NCI-H2171 (cell line): ENCODE measurements at places on chromosomes 6 and 20.
A peak's percentile ranks its signal among the peaks of the same experiment; 100 is the strongest.

- peak; percentile 61 for DNase-seq
Measured at GRCh38 chr20:1005452-1006027, 3.4 kb upstream of the RSPO4 start.

GRCh38 chr20:13029687-13030375 lies 21.1 kb downstream of the SPTLC3 start:
- DNase-seq = no peak

- DNase-seq = no peak
Measured at GRCh38 chr6:71468841-71469700, 180.5 kb downstream of the OGFRL1 start.

- DNase-seq = no peak
Measured at GRCh38 chr6:21769405-21769861, 175.9 kb downstream of the SOX4 start.

- no peak for DNase-seq
Measured at GRCh38 chr20:22901164-22901563, 133.9 kb upstream of the SSTR4 start.

GRCh38 chr6:8392569-8392968 lies 42.8 kb downstream of the SLC35B3 start:
- DNase-seq = no peak

DNA sequence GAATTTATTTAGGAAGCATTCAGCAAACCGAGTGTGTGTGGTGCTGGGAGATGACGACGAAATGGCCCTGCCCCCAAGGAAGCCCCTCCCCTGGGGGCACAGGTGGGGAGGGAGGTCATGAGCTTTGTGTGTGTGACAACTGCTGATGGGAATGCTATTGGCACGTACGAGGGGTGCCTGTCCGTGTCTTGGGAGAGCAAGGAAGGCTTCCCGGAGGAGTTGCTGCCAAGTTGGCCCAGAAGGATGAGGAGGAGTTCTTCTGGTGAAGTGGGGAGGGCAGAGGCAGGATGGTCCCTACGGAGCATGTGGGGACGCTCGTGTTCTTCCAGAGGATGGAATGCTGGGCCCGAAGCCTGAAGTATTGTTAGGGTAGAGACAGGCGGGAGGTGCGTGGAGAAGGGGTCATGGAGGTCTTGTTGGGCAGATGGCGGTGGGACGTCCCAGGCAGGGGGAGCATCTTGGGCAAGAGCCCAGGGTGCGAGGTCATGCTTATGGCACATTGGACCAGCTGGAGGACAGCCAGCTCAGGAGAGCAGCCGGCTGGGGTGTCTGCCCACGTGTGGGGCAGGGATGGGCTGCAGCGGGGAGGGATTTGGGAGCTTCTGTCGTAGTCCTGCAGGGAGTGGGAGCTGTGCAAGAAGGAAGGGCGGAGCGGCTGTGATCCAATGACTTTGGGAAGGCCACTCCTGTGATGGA lies 46.1 kb downstream of the SYNJ2 start:
- no peak for DNase-seq

DNA sequence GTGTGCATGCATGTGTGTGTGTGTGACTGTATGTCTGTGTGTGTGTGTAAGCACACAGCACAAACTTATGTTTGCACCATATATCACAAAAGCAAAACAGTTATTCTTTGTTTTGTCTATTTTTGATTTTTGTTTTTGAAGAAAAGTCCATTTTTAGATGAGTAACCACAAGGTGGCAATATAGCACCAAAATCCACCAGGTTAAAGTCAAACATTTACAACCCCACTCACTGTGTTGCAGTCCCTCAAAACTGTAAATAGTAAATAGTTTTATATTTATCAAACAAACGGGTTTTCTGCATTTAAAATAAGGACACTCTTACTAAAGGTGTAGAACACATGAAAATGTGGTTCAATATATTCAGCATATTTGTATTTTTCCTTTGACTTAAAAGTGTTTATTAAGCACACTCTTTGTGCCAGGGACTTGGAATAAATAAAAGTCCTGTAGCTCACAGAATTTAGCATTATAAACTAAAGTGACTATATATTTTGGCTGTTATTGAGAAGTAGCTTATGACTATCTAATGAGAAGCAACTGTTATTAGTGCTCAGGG lies 118.5 kb downstream of the GFRAL start:
- DNase-seq = no peak

DNA sequence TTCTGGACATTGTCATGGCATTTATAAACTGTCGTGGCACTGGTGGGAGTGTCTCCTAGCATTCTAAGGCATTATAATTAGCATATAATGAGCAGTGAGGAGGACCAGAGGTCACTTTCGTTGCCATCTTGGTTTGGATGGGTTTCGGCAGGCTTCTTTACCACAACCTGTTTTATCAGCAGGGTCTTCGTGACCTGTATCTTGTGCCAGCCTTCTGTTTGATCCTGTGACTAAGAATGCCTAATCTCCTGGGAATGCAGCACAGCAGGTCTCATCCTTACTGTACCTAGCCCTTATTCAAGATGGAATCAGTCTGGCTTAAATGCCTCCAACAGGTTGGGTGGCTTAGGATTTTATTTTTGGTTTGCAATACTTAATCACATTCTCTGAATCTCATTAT lies 142.7 kb upstream of the GGTLC1 start:
- no peak for DNase-seq

DNA sequence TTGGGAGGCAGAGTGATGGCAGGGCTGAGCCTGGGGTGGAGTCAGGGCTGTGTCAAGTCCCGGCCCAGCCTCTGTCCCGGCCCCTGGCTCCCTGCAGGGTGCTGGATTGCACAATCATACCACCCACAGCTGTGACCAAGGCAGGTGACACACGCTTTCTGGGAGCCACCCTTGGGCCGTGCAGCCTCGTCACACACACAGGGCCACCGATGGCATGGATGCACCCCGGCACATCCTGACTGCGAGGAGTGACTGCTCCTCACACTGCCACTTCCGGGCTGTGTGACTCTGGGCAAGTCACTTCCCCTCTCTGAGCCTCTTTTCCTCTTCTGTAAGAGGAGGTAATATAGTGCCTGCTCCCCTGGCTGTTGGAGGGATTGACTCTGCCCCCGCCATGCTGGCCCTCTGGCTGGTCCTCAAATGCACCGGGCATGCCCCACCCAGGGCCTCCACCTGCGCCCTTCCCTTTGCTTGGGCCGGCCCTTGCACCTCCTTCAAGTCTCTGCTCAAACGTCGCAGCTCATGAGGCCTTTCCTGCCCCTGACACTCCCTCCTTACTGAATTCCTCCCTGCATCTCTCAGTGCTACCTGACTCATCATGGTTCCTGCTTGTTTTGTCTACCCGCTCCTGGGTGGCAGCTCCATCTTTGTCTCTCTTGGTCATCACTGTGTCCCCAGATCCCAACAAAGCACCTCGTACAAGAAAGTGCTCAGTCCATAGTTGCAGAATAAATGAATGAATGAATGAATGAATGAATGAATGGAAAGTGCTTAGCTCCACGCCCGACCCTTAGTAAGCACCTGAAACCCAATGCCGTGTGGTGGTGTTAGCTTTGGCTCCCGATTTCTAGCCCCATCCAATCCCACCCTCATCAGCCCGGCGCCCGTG lies 93.5 kb downstream of the CEBPB start:
- DNase-seq = no peak

- DNase-seq = no peak
Measured at GRCh38 chr6:35600659-35601125, 88.0 kb upstream of the TULP1 start.

- no peak for DNase-seq
Measured at GRCh38 chr6:42688281-42688680, 34.1 kb downstream of the PRPH2 start.

GRCh38 chr20:25227317-25227831 lies 20.5 kb upstream of the PYGB start:
- DNase-seq = no peak

DNA sequence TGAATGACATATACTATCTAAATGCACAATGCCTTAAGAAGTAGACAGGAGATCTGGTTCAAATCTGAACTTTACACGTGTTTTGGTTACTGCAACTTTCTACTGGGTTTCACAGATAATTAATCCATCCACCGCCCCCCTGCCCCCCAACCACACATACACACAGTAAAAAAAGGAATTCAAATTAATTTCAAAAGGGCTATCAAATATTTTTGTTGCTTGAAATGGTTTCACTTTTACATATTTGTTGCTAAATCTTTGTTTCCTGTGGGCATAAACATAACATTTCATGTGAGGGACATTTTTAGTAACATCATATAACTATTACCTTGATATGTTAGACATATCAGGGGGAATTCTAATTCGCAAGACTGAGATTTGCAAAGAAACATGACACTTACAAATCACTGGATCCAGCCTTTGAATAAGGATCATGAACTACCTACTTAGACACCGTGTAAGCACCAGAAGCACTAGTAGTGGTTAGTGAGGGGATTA lies 7.5 kb downstream of the NEDD9 start:
- no peak for DNase-seq

DNA sequence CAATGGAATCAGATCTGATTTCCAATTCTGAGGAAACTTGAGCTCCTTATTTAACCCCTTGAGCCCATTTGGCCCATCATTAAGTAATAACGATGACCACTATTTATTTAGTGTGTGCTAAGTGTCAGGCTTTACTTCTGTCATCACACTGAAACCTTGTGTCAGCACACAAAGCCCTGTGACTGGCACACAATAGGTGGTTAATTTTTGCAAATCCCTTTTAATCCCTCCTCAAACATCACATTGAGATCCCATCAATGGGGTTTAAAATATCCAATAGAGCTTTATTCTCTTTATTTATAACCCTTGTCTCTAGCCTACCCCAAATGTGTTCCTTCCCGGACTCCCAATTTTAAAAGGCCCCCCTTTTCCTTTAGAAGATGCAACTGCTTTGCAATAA lies 656.8 kb upstream of the CHD6 start:
- DNase-seq = no peak
